ENCODE measurements at places on chromosomes 13 and 19.
A peak's percentile ranks its signal among the peaks of the same experiment; 100 is the strongest.

GRCh38 chr19:57664269-57665127 lies 4.2 kb upstream of the ZSCAN4 start:
- peak; percentile 61 for DNase-seq

DNA sequence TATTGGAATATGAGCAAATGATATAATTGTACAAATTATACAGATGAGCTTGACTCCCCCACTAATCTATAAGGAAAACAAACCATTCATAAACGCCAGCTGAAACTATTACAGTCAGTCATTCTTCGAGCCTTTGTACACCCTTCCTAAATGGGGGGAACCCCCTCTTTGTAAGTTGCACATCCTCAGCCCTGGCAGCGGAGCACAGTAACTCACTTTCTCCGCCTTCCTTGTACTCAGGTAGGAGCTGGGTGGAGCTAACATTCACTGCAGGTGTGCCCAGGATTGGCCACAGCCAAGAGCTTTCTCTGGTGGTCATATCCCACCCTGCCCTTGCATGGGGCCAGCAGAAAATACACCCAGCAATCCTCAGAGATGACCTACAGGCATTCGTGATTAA lies 28.6 kb downstream of the PIN1 start:
- DNase-seq = no peak

DNA sequence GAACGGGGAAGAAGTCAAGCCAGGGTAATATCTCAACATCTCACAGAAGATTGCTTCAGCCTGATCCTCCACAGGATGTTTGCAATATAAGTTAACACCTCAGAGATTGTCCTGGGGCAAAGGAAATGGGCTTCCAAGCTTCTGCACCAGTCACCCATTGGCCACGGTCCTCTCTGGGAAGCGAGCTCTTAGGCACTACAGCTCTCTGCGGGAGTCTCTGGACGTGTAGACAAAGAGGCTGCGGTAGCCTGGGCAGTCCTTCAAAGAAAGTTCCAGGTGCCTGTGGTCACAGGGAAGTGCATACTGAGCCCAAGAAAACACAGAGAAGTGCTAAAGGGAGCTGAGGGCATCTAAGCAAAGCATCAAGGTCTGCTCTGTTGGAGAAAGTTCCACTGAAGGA lies 805.7 kb downstream of the DIAPH3 start:
- DNase-seq = no peak

DNA sequence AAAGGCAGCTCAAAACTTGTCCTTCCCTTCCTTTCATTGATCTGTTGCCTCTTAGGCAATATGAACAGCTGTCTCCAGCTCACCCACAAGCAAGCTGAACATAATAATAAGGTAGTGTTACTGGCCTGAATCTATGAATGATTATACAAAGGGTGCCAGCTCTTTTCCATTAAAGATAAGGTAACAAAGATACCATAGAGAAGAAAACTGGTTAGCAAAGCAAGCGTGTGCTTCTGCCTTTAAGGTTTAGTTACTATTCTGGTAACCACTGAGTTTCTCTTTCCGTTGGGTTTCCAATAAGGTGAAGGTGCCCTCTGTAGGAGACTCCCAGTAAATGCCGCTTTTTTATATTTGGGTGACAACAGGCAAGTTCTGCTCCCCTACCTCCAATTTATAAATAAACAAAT lies 12.1 kb upstream of the DACH1 start:
- no peak for DNase-seq

DNA sequence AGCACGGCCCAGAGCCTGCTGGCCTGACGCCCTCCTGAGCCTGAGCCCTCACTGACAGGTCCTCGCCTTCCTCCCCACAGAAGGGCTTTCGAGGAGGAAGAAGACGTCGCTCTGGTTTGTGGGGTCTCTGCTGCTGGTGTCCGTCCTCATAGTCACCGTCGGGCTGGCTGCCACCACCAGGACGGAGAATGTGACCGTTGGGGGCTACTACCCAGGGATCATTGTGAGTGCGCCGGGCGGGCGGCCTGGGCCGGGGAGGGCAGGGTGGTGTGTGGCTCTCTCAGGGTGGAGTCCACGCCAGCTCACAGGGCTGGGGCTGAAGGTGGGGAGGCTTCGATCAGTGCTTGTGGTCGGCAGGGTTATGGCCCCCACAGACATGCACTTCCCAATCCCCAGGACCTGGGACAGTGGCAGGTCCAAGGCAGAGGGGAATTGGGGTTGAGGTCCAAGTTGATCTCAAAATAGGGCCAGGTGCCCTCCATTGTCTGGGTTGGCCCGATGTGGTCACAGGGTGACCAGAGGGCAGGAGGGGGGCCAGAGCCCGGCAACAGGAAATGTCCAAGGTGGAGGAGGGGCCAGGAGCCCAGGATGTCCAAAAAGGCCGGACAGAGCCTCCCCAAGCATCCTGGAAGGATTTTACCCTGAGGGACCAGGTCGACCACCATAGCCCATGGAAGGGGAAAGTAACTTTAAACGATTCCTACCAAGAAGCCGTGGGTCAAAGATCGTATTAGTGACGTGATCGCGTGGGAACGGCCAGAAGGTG lies 7.2 kb downstream of the TMEM255B start:
- no peak for DNase-seq

DNA sequence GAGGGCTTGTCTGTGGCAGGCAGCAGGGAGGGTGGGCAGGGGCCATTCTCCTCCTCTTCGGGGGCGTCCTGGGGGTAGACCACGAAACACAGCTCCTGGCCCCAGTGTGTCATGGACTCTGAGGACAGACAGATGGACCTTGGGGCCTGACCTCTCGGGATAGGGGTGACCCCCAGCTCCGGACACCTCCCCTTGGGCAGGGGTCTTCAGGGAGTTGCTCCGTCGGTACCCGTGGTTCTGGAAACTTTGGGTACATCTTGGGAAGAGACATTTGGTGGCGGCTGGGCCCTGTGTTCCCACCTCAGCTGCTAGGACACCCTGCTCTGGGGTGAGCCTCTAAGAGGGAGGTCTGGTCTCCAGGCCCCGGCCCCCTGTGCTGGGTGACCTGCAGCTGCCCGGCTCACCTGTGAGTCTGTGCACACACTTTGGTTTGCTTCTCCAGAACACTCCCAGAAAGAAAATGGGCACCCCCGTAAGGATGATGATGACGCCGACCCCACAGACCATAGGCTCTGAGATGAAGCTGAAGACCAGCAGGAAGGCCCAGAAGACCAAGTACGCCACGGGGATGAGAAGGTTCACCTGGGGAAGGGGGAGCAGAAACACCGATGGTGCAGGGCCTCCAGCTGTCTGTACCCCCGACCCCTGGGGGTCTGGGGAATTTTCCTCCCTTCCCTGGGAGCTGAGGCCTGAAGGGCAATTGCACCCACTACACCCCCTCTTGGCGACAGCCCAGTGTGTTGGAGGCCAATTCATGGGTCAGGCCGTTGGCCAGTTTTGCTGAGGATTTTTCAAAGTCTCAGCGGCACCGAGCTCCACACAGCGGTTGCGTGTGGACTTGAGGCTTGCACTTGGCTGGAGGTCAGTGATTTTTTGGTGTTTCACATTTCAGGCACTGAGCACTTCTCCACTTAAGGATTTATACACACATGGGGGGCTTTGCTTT lies 15.0 kb downstream of the LRP3 start:
- DNase-seq = no peak

GRCh38 chr13:110456550-110456949 lies 105.0 kb downstream of the RAB20 start:
- no peak for DNase-seq

- peak; percentile 24 for DNase-seq
Measured at GRCh38 chr13:99356262-99357091, 49.3 kb upstream of the GPR183 start.

DNA sequence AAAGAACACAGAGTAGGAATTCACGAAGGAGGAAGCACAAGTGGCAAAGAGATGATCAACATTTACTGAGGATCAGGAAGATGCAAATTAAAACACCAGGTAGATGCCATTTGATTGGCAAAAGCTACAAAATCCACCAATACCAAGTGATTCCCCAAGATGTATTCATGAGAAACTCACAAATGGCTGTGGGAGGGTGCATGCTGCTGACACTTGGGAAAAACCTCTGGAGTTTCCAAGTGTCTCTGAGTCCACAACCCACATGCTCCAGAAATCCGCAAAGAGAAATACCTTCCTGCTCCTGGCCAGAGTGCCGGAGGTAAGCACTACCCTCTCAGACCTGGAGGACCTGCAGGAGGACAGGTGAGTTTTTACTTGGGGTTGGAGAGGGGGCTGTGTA lies 35.7 kb downstream of the ARRDC2 start:
- no peak for DNase-seq

DNA sequence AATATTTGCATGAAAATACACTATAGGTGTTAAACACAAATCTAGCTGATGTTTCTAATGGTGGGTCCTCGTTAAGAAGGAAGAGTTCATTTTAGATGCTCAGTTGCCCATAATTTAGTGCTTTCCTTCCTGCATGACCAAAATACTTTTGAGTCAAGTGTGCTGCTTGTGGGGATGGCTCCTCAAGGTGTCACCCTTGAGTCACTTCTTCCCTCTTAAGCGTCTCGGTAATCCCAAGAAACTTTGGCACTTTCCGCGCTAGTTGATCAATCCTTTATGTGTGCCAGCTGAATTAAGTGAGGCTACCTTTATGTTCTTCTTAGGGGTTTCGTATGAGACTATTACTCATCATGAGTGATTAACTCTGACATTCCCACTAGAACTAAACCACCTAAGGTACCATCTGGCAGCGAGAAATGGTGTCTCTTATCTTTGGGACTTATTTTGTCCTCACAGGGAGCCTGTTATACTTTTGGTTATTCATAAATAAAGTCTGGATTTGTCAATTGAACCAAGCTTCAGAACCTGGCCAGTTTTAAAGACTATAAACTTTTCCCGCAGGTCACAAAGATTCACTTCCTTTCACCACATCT lies 106.8 kb downstream of the NHLRC3 start:
- DNase-seq = peak; percentile 57

DNA sequence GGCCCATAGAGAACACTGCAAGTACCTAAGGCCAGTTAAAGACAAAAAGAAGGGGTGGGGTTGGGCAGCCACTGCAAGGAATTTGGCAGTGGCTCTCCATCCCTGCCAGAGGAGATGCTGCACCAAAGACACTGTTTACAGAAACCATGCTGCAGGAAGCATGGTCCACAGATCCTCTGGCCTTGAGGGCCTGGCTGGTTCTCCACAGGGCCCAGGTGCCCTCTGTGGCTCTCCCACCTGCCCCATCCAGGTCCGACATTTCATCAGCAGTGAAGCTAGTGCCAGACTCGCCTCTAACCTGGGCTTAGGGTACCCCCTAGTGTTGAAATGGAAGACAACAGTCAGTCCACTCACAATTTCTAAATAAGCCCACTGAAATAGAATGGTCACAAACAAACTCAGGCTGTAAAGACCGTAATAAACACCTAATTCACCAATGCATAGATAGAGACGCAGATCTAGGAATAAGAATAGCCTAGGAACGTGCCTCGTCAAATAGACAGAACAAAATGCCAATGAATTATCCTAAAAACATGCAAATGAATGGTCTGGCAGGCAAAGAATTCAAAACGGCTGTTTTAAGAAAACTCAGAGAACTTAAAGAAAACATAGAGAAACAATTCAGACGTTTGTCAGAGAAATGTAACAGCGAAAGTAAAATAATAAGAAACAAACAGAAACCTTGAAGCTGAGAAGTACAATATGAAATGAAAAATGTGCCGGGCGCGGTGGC lies 23.3 kb downstream of the LYPD4 start:
- DNase-seq = peak; percentile 27

DNA sequence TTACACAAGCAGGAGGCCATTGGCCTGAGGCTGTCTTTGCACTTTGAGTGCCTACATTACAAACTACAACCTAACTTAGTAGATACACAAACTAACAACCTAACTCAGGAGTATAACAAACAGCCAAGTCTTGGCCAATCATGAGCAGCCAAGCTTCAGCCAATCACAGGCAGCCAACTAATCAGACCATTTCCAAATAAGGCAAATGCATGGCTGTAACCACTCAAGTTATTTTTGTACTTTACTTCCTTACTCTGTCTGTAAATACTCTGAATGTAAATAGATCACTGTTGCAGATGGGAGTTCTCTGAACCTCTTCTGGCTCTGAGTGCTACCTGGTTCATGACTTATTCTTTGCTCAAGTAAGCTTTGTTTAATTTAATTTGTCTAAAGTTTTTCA lies 748.1 kb upstream of the SGCG start:
- DNase-seq = no peak

- DNase-seq = no peak
Measured at GRCh38 chr19:50415661-50416033, 3.1 kb upstream of the SPIB start.

GRCh38 chr13:20371825-20372224 lies 139.7 kb upstream of the GJB6 start:
- DNase-seq = no peak

DNA sequence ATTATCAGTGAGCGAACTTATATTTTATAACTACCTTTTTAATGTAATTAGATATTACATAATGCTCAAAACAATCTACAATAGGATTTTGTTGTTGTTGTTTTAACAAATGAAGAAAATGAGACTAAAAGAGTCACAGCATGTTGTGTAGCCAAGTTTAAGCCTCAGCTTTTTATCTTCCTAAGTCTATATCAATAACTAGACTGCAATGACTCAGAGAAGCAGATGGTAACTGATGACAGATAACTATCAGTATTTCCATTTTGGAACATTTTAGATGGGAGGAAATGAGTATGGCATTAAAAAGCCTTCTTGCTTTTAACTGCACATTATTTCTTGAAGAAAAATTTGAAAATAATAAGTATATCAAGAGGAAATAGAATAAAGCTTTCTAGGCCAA lies 825.2 kb downstream of the SLITRK1 start:
- peak; percentile 53 for DNase-seq

GRCh38 chr19:821231-821824 lies 427 bp downstream of the PLPPR3 start:
- no peak for DNase-seq

GRCh38 chr19:43569657-43570056 lies 5.7 kb downstream of the XRCC1 start:
- no peak for DNase-seq

GRCh38 chr19:40424637-40425449 lies 949 bp downstream of the SERTAD1 start:
- DNase-seq = peak; percentile 41

DNA sequence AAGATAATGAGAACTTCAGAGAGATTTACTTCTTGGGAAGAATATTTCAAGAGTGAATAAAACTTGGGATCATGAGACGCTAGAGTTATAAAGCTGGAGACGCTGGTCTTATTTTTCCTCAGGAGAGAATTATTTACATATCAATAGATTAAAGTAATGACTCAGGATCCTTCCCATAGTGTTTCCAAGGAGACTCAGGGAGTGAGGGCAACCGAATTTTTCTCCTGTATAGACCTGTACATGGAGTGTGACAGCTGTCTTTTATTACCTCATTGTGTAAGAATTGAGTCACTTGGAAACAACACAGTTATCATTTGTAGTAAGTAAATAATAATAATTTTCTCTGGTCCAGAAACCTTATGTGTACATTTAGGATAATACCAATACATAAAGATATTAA lies 1905.5 kb downstream of the OLFM4 start:
- no peak for DNase-seq
